Left ventricle myocardium inferior (tissue), 1 donor: ENCODE measurements at places on chromosomes 7 and 10. TPM values are rescaled to one million over a fixed set of nuclear protein-coding genes. Genes with fewer than 3 reads are reported as not detected.

- DNase-seq, result no peak
These were observed 35.8 kb upstream of the LYZL1 start for GRCh38 chr10:29252811-29253689.

DNA sequence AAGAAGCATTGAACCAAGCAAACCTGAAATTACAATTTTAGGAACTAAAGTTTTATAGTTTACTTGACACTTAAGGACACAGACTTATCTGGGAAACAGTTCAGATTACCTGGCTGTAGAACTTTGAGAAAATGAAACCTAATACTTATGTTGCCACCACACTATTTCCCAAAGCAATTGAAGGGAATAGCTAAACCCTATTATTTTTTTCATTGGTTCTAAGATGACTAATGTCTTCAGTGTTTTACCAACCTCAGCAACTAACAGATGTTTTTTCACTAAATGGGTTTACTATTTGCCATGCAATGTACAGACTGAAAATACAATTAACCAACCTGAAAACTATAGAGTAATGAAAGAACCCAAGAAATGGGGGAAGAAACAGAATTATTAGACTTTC lies 689.6 kb downstream of the SORCS1 start:
- DNase-seq, result no peak

DNA sequence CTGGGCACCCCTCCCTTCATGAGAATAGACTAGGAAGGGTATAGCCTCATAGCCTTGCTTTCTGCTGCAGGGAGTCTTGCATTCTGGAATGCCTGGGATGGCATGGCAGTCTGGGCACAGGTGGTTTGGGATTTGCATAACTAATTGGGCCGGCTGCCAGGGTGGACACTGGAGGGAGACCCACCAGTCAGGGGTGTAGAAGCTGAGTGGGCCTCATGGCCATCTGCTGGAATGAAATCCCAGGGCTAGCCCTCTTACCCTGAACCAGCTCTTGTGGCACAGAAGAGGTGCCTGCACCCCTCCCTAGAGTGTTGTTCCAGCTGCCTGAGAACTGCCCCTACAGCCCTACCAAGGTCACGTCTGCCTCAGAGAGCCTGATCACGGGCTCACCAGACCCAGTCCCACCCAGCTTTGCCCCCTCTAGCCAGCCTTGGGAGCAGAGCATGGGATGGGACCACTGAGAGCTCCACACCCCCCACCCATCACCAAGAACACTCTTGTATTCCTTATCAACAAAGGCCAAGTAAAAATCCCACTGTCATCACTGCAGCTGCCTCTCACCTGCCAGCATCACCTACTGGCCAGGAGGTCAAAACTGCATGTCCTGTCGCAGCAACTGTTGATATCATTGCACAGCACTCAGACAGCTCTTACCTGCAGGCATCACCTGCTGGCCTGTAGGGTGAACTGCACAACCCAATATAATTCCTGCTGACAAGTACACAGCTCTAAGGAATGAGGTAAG lies 148.9 kb downstream of the ZEB1 start:
- DNase-seq, result no peak

Gene FZD8
- 6.6 TPM for total RNA-seq

DNA sequence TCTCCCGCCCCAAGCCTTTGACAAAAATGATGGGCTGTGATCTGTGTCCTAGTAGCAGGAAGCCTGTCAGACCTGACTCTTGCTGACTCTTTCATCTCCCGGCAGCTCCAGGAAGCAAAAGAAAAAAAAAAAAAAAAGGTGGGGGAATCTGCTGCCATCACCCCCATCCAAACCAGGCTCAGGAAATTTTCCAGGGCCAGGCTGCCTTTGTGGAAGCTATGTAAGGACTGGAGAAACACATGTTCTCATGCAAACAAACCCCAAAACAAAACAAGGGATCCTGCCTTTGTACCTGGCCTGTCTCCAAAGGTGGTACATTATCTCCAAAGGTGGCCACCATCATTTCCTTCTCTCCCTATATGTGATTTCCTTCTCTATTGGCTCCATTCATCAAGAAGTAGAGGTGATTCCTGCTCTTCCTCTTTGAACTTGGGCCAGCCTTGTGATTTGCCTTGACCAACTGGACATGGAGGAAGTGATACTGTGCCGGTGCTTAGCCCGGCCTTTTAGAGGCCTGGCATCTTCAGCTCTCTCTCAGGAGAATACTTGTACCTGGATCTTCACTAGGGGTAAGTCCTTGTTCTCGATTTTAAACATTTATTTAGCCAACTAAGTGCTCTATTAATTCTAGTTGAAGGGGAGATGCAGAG lies 192.2 kb upstream of the SVIL start:
- DNase-seq, result no peak

Gene HOXA9
- total RNA-seq, result not detected

DNA sequence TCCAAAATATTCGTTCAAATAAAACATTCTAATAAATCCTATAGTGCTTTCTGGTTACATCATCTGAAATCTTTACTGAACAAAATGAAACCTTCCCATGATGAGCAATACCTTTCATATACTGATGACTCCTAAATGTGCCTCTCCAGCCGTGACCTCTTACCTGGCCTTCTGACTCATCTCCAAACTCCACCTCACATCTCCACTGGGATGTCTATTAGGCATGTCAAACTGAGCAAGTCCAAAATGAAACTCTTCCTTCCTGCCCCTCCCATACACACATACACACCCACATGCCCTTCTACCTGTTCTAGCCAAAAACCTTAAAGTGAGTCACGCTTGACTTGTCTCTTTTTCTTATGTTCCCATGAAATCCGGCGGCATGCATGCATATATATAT lies 22.9 kb downstream of the GSAP start:
- no peak for DNase-seq

DNA sequence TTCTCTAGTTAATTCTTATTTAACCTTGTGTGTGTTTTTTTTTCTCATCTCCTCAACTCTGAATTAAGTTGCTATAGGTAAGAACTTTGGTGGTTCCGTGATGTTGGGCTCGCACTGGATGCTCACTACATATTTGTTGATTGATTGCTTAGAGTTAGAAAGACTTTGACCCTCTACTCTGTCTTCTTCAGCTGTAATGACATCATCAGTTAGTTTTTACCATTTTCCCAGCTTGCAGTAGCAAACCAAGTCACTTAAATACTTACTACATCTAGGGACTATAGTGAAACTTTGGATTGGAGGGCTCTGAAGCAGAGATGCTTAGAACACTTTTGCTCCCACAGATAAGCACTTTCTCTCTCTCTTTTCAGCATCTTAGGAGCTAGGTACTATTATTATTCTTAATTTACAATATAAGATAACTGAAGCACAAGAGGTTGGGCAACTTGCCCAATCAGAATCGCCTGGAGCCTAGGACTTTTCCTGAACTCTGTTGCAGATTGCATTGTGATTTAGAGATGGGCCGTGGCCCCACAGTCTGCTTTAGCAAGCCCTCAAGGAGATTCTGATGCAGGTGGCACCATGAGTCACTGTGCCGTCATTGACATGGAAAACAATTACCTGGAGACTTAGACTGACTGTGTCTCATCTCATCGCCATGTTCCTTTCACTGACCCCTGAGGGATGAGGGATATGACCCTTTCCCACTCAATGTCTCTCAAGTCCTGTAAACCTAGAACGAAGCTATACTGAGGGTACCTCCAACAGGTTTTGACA lies 471.9 kb upstream of the PODXL start:
- DNase-seq, result no peak

Gene SEMA3A
- 1.9 TPM for total RNA-seq

Gene TMEM139
- 8.8 TPM for total RNA-seq

GRCh38 chr7:154899862-154900261 lies 103.1 kb downstream of the PAXIP1 start:
- no peak for DNase-seq

Gene HTR5A
- total RNA-seq, result not detected

Gene AOC1
- total RNA-seq, result 0.36 TPM

DNA sequence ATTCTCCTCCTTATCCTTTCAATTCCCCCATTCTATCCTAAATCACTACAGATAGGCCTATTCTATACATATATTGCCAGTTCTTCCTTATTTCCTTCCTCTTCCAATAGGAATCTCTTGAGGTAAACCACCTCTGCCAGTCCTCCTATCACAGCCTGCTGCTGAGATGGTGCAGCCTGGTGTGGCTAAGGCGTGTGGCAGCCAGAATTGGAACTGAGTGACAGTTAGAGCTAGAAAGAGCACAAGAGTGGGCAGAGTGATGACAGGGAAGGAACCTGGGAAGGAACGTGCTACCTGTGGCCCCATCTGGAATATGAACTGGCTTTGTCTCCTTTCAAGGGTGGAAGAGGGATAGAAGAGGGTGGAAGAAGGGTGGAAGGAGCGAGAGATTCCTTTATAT lies 187.7 kb downstream of the HECW1 start:
- DNase-seq, result no peak

Gene HMX2
- total RNA-seq, result not detected

DNA sequence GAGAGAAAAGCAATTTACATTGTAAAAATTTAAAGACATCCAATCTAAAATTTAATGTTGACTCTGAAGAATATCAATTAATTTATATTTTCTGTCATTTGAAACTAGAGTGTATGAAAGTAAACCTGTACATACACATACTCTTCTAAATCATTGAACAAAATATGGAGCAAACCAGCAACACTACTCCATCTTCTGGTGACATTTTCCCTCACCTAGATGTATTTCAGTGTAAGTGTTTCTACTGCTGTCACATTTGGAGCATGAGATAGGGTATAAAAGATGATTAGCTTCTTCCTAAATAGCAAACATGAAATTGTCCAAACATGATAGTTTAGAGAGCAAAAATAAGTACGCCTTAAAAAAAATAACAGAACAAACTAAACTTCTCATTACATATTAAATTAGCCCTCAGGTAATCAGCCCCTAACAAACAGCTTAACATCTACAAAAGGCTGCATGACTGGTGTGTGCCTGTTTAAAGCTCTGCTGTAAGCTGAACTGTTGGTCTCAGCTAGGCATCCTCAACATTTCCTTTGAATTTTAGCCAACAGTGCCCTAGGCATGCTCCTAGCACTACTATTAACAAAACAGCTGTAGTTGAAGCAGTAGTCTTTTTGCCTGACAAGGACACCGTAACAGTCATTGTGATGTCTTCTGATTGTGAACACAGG lies 189.8 kb downstream of the CTNNA3 start:
- DNase-seq, result no peak

Gene FEZF1
- not detected for total RNA-seq

Gene CHCHD1
- 27.4 TPM for total RNA-seq

Gene PAPOLB
- total RNA-seq, result 0.05 TPM

- DNase-seq, result no peak
These were observed 5.1 kb downstream of the AOAH start for GRCh38 chr7:36719083-36719632.

DNA sequence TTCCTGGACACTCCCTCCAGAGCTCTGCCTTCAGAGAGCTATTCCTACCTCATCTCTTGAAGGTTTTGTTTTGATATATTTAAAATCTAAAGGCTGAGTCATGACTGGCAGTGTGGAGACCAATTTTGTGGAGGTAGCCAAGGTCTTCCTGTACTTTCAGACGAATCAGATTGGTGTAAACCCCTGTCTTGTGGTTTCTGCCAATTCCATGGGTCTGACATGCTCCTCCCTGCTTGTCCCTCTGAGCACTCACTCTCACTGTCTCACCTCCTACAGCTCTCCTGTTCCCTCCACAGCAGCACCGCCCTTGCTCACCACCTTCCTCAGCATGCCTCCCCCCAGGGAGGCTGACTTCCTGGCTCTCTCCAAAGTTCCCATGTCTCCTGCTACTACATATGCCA lies 179.8 kb downstream of the NPSR1 start:
- no peak for DNase-seq

DNA sequence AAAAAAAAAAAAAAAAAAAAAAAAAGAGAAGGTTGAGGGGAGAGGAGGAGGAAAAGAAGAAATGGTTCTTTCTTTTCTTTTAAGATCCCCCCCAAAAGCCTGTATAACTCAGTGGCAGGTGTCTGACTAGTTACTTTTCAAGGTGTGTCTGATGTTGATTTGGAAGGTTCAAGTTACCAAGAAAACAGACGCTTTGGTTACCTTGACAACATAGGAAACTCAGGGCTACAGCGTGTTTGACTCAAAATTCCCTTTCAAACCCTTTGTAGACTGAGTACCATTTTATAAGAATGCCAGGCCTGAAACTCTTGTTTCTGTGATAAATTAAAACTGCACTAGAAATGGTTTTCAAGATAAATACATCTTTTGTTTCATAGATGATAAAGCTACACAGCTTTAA lies 286.8 kb downstream of the SKIDA1 start:
- no peak for DNase-seq

Gene FANK1
- total RNA-seq, result 0.30 TPM

DNA sequence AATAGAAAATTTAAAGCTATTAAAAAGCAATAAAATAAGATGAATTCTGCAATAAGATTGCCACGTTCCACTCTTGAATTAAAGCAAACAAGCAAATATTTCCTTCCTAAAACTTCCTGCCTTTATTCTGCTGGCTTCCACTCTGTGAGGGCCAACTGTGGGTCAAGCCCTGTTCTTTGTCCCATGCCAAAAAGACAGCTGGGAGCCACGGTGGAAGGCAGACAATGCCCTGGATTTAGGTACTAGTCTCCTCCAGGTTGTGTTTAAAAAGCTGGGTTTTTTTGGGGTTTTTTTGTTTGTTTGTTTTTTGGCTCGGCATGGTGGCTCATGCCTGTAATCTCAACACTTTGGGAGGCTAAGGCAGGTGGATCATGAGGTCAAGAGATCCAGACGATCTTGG lies 39.1 kb downstream of the LRRTM3 start:
- DNase-seq, result no peak

DNA sequence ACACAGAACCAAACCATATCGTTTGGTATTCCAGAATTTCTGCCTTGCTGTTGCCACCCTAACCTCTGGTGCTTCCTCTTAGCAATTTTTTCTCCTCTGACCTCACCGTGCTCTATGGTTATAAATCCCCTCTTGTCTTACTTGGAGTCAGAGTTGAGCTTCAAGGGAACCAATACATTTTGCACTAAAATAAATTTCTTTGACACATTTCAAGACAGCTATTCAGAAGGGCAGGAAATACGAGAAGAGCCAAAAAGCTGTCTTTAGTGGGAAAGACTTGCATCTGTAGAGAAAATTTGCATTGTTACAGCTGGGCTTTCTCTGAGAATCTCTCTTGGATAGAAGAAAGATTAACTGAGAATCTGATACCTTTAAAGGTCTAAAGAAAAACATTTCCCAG lies 14.5 kb upstream of the AKR1C2 start:
- DNase-seq, result no peak

Gene LBX1
- not detected for total RNA-seq
